CMK (cell line): ENCODE measurements at places on chromosomes 7 and 10.

DNA sequence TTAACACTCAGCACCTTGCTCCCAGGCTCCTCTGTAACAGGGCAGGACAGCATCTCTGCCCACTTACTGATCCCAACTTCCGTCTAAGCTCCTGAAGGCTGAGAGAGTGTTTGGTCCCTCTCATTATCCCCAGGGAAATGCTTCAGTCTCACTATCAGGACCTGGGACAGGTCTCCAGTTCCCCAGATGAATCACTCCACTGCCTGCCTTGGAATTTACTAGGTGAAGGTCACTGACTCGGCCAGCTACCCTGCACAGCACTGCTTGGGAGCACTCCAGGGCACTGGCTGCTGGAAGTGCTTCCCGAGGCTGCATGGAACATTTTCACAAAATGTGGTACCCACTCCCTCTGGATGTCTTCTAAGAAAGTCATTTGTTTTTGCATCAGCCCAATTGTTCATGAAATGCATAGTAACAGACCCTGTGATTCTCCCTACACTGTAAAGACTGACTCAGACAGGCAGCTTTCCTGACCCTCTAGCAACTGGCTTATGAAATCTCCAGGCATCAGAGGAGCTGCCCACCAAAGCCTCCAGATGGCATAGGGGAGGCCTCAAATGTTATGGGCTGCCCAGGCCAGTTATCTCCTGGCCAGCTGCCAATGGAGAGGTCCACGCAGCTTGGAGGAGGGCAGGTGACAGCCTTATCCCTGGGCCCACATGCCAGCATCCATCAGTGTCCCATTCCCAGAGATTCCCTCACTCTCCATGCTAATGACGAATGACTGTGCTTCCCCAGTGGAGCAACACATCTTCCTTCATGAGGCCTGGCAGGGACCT lies 89.1 kb downstream of the GFRA1 start:
- DNase-seq = no peak

DNA sequence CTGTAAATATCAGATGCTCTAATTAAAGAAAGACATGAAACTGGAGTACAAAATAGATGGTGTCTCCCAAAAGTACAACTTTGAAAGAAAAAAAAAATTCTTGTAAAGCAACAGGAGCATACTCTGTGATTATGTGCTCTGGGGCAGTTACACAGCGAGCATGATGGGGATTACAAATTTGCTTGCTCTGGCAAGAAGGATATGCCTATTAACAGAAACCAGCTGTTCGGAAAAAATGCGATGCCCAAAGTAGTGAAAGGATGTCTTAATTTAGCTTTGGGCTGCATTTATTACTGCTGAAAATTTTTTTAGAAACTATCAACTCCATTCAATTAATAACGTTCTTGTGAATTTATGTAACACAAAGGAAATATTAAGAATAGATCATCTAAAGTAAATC lies 256.9 kb upstream of the TPK1 start:
- DNase-seq = no peak

GRCh38 chr10:96846395-96846794 lies 14.3 kb downstream of the LCOR start:
- DNase-seq = no peak

GRCh38 chr10:64959116-64959515 lies 1437.9 kb downstream of the REEP3 start:
- no peak for DNase-seq

DNA sequence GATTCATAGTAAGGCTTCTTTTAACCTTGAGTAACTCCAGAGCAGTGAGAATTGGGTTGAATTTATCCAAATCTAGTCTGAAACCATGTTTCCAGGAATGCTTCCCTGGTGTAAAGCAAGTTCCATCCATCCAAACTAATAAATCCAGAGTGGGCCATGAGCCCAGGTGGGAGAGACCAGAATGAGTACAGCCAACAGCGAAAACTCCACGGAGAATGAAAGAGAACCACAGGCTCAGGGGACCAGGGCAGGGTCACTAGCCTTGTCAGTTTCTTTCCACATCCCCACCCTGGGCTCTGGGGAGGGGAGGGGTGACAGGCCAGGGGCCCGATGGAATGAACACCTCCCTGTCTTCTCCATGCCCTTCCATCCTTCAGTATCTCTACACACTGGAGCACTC lies 180.1 kb downstream of the NEURL1 start:
- no peak for DNase-seq

- no peak for DNase-seq
These were observed 10.2 kb upstream of the OPALIN start for GRCh38 chr10:96368971-96369370.

GRCh38 chr10:44393051-44393630 lies 8.2 kb upstream of the CXCL12 start:
- DNase-seq = no peak

DNA sequence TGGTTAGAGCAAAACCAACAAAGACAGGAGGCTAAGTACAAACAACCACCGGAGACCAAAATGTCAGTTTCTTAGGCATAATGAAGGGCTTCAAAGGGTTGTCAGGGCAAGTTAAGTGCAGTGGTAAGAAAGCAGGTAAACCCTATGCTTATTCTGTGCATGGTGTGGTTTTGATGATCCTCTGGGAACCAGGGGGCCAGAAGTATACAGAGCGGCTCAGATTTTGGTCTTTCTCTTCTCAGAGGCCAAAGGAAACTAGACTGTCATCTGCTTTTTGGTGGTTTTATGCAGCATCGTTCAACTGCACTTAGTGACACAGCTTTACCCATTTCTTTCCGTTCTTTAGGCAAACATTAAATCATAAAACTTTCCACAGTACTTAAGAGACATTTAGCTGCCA lies 332.7 kb upstream of the CELF2 start:
- DNase-seq = no peak

- DNase-seq = no peak
These were observed 41.2 kb downstream of the CAMK2B start for GRCh38 chr7:44284216-44284615.

DNA sequence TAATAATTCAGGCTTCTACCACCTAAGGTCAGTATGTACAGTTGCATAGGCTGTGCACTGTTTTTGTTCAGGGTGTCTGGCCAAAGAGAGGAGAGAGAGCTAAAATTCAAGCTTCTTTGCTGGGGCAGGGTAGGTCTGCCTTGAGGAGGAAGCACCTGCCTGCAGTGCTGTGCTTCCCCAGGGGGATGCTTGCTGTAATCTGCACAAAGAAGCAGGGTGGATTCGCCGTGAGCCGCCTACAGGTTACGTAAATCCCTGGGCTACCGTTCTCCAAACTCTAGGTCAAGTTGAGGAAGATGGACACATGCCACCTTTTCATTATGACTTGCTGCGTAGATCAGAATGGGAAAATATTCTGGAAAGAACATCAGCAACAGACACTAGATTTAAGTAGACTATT lies 543.3 kb downstream of the TNS3 start:
- no peak for DNase-seq

DNA sequence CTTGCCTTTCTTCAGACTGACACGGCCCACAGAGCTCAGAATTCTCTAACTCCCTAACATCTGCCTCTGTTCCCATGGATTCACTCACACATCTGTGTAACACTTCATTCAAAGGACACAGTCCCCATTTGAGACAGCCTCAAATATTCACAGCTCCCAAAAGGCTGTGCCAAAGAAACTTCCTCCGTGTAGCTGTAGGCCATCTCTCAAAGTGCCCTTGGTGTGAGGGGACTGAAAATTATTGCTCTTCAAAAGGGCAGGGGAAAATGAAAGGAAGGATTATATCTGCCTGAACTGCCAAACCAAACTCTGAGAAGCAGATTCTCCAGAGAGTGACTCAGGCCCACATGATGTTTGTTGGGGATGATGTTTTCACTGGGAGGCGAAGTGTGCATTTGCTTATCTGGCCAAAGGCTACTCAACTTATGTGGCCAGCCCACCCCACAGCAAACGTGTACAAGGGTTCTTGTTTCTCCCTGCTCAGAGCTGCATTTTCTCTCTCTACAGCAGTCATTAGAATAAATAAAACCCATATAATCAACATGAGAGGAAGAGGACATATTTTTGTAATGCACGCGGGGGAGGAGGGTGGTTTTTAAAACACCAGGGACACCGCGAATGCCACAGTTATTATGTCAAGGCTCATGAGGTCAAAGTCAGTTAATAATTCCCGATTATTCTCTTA lies 302.4 kb upstream of the NFE2L3 start:
- no peak for DNase-seq

- DNase-seq = no peak
These were observed 87.2 kb downstream of the RNF216 start for GRCh38 chr7:5694221-5694754.

DNA sequence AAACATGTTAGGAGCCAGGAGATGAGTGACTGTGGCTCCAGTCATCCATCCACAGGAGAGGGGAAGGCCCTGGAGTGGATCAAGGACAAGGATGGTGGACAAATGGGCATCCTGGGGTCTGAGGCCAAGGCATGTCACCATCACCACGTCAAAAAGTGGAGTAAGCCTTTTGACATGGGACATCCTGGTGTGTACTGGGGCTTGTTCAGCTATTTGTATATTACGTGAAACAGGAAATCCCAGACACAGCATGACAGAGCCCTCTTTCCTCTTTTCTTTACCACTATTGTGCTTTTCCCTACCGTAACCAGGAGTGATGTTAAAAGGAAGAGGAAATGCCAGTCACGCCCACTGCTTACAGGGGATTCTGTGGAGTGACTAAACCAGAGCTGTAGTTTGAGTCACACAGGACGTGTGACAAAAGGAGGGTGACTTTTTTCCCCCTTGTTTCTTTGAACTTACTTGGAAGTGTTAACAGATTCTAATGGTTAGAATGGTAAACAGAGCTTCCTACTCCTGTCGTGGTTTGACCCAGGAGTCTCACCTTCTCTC lies 15.4 kb downstream of the ACSL5 start:
- no peak for DNase-seq

DNA sequence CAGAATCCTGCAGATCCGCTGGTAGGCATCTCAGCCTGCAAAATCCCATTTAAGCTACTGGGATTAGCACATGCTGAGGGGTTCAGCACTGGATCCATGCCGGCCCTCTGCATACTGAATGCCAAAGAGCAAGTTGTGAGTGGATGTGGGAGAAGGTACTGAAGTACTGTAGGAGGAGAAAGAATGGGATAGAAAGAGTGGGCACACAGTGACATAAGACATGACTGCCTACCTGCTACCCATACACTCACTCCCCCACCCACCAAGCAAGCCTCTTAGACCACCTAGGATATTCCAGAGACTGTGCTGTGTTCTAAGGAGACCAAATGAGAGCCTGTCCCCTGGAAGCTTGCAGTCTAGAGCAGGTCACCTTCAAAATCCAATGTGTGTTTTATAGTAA lies 215.9 kb downstream of the FRMD4A start:
- no peak for DNase-seq

DNA sequence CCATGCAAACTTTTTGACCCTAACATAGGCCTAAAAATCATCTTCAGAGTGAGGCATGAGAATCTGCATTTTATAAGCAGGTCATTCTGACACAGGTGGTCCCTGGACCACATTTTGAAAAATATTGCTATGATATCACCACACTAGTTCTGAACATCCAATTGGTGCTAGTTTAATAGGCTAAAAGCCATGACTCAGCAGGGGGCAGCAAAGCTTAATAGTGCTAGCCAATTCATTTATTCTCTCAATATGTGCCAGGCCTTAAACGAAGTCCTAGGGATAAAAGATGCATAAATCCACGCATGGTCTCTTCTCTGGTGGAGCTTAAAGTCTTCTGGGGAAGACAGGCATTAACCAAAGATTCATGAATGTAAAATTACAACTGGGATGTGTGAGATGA lies 10.2 kb upstream of the SLC25A28 start:
- no peak for DNase-seq

DNA sequence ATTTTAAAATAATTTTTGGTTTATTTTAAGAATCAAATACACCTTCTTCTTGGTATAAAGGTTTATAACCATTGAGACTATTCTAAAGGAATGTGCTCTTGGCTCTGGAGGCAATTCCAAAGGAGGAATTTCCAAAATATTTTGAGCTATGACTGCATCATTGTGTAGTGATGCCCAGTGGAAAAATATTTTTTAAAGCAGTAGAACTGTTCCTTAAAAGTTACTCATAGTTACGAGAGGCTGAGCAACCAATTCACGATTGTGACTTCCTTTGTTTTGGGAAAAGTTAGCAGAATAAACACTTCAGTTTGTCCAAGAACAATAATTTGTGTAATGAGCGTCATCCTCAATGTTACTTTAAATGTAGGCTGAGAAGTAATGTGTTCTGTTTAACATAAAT lies 233.6 kb downstream of the BAMBI start:
- DNase-seq = no peak

- peak; percentile 29 for DNase-seq
These were observed at the start of gene IFIT3 for GRCh38 chr10:89327803-89328441. Gene IFIT3, plus strand, starts transcription at chr10:89327997. Its CDS starts 77 bp downstream, at chr10:89328074.

DNA sequence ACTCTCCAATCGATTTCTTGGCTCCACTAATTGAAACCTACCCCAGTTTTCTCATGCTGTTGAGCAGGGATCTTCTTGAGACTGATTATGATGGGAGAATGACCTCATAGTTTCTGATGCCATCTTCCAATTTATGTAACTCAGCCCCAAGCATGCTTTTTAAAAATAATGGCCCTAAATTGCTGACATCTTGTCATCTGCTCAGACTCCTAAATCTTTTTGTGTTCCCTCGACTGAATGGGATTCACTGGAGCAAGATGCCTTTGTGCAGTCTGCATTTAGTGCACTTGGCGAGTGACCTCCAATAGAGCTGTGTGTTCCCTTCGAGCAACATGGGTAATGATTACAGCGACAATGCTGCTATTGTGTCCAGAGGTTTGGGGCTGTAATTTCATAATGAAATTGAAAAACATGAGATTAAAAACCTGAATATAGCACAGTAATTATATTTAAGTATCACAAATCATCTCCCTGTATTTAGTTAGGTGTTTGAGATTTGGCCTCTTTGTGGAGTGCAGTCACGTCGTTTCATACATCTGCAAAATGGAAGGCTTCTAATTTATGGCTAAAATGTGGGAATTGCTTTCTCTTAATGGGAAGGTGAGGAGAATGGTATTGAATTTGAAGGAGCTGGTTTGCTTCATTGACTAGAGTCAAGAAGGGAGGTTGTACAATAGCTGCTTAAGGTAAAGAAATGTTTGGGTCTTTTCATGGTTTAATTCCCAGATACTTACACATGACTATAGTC lies 192.9 kb downstream of the AUTS2 start:
- no peak for DNase-seq

GRCh38 chr7:101411508-101411874 lies 48.8 kb downstream of the COL26A1 start:
- DNase-seq = no peak

DNA sequence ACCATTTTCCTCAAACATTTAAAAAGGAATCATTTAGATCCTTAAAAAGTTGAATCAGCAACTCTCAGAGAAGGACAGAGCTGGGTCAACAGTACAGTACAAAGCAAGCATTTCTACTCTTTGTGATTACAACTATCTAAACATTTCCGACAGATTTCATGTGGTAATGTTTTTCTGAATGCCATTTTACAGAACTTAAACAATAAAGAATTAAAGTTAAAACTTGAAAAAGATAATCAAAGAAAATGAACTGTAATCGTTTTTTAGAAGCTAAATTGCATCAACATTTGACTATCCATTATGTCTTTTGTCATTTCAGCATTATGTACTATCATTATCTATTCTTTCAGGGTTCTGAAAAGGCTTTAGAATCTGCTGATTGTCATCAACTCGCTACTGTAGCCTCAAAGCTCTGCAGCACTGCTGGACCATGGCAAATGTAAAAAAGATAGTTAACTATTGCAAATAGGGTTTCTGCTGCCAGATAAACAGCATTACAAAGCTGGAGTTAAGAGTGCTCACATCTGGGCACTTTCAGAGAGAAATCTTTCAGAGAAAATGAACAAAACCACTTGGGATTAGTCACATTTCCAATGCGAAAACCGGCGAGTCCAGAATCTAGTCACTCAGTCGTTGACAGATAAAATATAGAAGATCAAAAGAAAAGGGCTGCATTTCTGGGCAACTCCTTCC lies 160.4 kb upstream of the LAMB4 start:
- DNase-seq = no peak
